ENCODE measurements at places on chromosomes 1 and 21. TPM values are rescaled to one million over a fixed set of nuclear protein-coding genes. Genes with fewer than 3 reads are reported as not detected.
A peak's percentile ranks its signal among the peaks of the same experiment; 100 is the strongest.

GRCh38 chr1:18155881-18156385 lies 48.3 kb downstream of the IGSF21 start:
- no peak for DNase-seq

GRCh38 chr1:201886103-201886885 lies 2.4 kb upstream of the SHISA4 start:
- no peak for DNase-seq

Gene S100B
- total RNA-seq: not detected

DNA sequence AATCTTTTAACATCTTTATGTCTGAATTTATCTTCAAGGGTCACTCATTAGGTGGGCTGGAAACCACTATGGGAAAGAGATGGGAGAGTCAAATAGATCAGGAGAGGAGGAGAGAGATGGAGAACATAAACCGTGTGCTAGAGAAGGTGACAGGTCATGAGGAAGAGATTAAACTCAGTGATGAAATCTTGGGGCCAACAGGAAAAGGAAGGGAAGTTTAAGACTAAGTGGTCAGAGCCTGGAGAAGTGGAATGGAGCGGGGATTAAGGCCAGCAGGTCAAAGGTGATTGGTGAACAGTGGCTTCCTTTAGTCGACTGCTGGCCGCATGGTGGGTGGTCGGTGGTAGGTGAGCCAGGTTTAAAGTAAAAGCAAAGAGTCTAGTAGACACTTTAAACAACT lies 169.3 kb upstream of the IVNS1ABP start:
- no peak for DNase-seq

DNA sequence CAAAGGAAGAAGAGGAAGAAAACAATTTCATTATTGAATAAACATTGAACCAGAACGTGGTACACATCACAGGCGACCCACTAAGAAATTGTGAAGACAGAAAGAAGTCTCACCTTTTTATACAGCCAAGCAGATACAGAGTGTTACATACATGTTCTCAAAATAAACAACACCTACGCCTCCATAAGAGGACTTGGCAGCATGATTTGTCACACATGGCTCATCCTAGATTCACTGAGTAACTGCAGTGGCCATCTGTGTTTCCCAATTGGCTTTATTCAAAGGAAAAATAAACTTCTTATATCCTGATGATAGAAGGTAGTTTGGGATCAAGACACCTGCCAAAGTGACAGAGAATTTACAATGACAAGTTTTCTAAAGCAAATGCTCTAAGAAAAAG lies 7.6 kb upstream of the KRTAP19-8 start:
- DNase-seq: peak; percentile 4

Gene GRHL3
- total RNA-seq: 8.9 TPM

- no peak for DNase-seq
These were observed 2.8 kb upstream of the C1QB start for GRCh38 chr1:22650089-22650693.

Gene SLC1A7
- total RNA-seq: not detected

- DNase-seq: no peak
These were observed 11.5 kb upstream of the LYST start for GRCh38 chr1:235878082-235878811.

GRCh38 chr1:79662596-79662995 lies 656.1 kb upstream of the ADGRL4 start:
- peak; percentile 19 for DNase-seq

Measured in MCF 10A (cell line).